Activated CD8-positive, alpha-beta memory T cell treated with anti-CD3 and anti-CD28 coated beads for 4 hours (primary cell): ENCODE measurements at places on chromosomes 7 and 10.

GRCh38 chr7:33400214-33400538 is 270.8 kb downstream of the BBS9 start:
- DNase-seq = no peak

DNA sequence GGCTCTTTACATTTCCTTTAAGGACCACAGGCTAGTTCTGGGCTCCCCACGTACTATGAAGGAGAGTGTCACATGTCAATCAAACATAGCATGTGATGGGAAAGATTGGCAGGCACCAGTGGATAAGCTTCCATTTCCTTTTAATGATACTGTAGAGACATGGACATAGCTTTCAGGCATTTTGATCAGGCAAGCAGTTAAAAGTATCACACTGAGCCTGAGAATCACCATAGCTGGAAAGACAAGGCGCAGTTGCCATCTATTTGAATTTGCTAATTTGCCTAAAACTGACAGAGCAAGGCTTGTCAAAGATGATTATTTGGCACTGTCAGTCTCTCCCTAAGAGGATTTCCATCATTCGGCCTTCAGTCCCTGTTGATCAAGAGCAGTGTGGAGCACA is 263.4 kb upstream of the TAC1 start:
- DNase-seq = no peak

DNA sequence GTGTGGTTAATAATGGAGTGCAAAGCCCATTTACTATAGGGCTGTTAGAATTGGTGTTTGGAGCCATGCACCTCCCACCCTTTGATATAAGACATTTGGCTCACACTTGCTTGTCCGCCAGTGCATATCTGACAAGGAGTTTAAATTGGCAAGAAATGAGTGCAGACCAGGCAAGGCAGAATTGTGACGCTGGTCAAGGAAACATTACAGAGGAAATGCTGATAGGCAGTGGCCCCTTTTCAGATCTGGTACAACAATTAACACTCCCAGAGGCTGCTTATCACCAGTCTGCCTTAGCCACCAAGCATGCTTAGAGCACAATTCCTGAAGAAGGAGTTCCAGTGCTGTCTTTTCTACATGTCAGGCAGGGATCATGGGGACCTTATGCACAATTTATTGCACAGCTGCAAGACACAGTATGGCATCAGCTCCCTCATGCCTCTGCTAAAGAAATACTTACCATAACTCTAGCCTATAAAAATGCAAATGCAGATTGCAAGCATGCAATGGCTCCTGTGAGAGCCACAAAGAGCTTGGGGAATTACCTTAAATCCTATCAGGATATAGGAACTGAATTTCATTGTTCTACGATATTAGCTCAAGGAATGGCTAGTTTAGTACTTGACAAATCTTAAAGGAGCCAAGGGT is 35.2 kb downstream of the OR13A1 start:
- no peak for DNase-seq

DNA sequence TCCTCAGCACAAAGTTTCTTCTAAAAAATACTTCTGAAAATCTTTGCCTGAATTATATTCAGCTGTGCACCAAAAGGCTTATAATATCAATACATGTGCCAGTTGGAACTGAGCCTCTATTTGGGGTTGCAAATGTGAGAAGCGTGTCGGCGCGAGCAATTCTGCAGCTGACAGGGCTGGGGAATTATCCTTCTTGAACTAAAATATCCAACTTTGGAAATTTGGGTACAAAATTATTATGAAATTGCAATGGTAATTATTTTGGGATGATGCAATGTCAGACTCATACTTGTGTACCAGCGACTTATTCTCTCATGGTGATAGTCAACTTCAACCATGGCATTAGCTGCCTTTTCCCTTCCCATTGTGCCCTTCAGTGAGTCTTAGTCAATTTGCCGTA is 507.0 kb upstream of the KLF6 start:
- no peak for DNase-seq

DNA sequence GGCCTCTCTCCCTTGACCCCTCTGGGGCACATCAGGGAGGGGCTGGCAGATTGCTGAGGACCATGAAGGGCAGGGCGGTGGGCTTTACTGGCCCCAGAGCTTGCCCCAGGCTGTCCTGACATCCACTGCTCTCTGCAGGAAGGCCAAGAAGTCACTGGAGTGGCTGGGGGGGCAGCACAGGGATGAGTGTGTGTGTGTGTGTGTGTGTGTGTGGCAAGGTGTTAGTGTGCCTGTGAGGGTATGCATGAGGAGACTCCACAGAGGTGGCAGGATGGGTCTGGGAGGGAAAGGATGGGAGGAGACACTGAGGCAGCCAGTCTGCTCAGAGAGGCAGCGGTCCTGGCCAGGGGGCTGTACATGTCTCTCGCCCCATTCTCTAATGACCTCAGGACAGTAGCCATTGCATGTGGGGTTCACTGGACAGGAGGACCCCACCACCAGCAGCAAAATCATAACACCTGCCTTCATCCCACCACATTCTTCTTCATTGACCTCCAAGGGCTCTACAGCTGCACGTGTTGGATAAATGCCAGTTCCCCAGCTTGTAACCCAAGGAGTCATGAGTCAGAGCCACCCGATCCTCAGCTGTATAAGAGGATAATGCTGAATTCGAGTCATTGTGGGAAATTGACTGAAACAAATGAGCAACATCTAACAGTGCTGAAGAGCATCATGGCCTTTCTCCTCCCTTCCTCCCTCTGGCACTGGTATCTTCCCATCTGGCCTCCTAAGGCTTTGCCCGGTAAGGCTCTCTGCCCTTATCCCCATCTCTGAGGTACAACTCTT is 720.5 kb downstream of the GRID1 start:
- no peak for DNase-seq

GRCh38 chr10:114915294-114915693 is 22.7 kb upstream of the TRUB1 start:
- DNase-seq = no peak
